Activated naive CD4-positive, alpha-beta T cell treated with anti-CD3 and anti-CD28 coated beads for 36 hours (primary cell): ENCODE measurements at places on chromosomes 2 and 18.

DNA sequence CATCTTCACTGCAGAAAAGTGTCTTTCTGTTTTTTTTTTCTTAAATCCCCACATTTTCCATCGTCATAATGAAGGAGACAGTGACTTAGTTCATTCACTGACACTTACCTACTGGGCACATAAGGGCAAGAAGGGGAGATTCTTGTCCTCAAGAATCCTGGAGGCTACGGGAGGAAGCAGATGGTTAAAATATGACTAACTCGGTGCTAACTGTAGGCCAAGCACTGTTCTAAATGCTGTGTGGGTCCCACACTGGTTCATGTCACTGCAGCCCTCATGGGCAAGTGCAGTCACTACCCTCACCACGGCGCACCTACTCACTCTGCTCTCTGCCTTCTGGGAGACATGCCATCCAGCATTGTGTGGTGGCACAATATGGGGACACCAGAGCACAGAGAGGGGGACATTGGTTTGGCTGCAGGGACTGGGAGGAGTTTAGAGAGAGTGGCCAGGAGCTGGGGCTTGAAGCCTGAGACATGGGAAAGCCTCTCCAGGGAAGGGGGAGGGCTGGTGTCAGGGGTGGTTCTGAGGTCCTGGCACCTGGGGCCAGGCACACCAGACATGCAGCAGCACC, 305.2 kb downstream of the MYCN start:
- no peak for DNase-seq

- DNase-seq: no peak
Measured at GRCh38 chr2:231672617-231673347, 35.5 kb upstream of the PTMA start.

- DNase-seq: no peak
Measured at GRCh38 chr18:39205565-39206195, 1640.1 kb upstream of the CELF4 start.

DNA sequence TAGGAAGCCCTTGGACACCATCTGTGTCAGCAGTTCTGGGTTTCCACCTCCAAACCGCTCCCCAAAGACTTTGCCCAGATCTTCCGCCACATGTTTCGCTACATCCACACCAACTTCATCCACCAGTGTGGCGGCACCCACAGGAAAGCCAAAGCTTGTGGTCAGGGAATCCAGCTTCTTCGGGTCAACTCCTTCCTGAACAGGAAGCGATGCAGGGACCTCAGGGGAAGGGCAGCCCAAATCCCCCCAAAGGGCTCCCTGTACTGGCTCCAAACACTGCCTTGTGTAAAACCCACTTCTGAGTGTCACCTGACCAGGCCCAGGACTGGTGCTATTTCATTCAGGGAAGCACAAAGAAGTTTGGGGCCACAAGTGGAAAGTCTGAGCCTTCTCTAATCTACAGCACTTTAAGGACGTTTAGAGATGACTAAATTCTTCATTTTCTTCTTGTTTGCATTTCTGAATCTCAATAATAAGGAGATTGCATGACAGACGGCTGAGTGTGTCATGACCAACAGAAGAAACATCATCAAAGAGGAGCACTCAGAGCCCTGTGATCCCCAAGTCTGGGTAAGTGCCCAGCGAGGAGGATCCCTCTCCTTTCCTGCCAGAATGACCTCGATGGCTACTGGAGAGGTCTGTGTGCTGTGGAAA, 20.8 kb downstream of the GAREM2 start:
- no peak for DNase-seq

DNA sequence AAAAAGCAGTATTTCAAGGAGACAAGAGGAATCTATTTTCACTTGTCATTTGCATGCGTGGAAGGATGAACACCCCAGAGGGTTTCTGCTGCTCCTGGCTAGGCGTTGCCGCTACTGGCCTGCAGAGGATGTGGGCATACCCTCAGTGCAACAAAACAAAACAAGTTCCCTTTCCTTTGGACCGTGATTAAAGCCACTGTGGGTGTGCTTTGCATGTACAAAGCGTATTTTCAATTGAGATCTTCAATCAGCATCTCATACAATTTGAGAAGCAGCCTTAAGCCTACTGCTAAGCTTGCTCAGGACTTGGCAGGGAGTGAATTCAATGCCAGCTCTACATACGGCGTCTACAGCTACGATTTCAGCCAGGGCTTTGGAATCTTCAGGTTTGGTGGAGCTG, 298.4 kb downstream of the LPIN1 start:
- DNase-seq: peak; percentile 17

DNA sequence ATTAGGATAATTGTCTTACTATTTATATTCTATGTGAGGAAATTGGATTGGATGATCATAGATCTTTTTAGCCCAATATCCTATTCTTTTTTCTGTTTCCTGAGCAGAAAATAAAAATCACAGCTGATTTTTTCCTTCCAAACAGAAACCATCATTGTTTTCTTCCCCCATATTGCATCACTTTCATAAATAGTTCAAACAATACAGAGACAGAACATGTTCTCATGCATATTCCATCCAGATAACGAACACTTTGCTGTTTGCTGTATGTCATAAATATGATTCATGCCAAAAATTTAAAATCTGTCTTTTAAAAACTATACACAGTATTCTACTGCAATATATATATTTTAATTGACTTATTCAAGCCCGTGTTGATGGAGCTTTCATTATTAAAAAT, 22.0 kb upstream of the RALBP1 start:
- DNase-seq: no peak

GRCh38 chr2:145752091-145752806, 1232.3 kb upstream of the ZEB2 start:
- DNase-seq: no peak

DNA sequence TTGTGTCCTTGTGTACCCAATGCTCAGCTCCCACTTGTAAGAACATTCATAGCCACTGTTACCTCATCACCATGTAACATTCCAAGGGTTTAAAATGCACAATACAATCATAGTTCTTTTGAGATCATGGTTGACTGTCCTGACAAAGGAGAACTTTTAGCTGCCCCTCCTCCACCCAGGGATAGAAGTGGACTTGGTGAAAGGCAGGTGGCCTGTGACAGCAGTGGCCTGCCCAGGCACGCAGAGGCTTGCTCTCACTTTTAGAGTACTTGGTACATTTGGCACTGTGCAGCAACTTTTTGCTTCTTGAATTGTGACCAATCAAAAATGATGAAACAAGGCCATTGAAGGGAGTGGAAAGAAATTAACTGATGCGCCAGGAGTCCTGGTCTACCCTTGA, 108.7 kb downstream of the ANKRD44 start:
- no peak for DNase-seq

- DNase-seq: no peak
Measured at GRCh38 chr2:238128534-238129001, 9.9 kb upstream of the KLHL30 start.

- DNase-seq: no peak
Measured at GRCh38 chr2:171149986-171150693, 10.6 kb downstream of the TLK1 start.

- DNase-seq: no peak
Measured at GRCh38 chr2:143398781-143399180, 269.6 kb downstream of the ARHGAP15 start.

DNA sequence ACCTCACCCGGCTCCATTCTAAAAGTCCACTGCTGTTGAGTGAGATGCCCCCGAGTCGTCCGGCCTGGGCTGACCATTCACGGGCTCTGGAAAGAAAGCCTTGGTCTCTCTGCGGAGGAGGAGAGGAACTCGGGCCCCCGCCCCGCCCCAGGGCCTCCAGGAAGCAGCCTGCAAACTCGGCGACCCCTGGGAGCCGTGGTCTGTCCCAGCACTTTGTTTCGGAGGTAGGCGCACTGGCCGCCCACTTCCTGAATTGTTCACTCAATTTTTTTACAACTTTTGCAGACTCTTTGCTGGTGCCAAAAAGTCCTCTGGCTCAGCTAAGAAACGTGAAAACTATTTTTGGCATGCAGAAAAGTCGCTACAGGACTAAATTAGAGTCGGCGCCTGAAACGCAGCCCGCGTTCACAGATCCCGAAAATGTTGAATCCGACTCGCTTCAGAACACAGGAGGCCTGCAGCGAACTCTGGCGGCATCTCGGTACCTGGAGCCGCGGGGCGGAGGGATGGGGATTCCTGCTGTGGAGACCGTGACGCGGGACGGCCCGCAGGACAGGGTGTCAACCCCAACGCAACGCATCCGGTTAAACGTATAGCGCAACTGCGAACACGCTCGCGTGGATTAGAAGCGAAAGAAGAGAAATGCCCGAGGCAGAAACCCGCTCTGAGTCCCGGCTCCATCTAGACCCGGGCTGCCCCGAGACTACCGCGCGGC, 1.5 kb downstream of the PXDN start:
- peak; percentile 51 for DNase-seq

GRCh38 chr2:8268172-8268783, 413.6 kb upstream of the ID2 start:
- DNase-seq: no peak

DNA sequence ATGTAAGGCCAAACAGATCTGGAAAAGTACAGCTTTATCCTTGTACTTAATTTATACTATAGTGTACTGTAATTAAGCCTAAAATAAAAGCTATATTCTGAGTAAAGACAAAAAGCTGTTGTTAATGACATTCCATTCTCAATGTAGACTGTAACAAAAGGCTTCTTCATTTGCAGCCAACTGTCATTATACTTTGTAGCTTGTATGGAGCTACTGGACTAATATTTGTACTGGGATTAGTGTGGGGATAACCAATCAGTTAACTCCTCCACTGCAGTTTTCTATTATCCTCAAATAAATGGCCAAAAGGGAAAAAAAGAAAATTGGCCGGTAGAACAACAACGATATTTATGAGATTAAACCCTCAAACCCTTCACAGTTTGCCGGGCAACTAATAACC, 66.5 kb downstream of the STK39 start:
- no peak for DNase-seq

- no peak for DNase-seq
Measured at GRCh38 chr2:110840508-110840907, 108.1 kb downstream of the ACOXL start.

DNA sequence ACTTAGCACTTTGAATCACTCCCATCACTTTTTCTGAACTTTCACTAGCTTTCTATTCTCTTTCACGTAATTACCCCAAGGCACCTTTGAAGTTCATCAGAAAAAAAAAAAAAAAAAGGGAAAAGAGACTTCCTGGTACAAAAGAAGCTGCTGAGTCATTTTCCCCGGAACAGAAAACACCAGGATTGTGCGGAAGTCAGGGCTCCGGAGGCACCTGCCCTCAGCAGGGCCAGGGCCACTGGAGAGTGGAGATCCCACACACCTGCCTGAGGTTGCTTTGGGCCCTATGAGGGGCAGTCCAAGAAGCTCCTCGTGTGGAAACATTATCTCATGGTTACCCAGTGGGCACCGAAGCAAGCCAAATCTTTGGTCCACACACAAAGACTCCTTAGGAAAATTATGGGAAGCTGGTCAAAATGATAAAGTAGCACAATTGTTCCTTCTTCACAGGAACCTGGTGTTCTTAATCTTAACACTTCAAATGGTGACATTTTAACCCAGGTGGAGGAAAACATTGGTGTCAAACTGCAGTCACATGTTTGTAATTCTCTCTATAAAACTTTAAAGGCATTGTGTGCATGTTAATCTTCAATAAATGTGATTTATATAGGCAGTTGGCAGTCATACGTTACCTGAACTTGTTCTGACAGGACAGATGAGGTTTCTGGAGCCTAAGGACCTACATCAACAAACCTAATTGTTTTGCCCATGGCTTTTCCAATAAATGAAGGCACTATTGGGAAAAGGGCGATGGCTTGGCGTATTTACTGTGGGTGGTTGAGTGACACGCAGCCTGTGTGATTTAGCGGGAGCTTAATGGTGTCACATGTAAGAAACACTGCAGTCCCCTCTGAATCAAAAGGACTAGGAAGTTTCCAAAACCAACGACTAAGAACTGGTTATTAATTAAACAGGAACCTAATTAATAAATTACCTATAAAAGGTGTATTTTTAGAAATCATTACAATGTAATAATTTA, 23.4 kb upstream of the FAM110C start:
- no peak for DNase-seq

- DNase-seq: no peak
Measured at GRCh38 chr18:25435149-25435782, 83.3 kb upstream of the ZNF521 start.

GRCh38 chr18:42192251-42193248, 237.5 kb downstream of the PIK3C3 start:
- DNase-seq: no peak

- DNase-seq: no peak
Measured at GRCh38 chr2:146661473-146662096, 1183.2 kb upstream of the ACVR2A start.

- DNase-seq: no peak
Measured at GRCh38 chr2:236703373-236703709, 133.7 kb downstream of the ACKR3 start.

GRCh38 chr2:60533101-60534051, 20.1 kb downstream of the BCL11A start:
- no peak for DNase-seq

- no peak for DNase-seq
Measured at GRCh38 chr2:50167271-50167670, 864.7 kb downstream of the NRXN1 start.

- DNase-seq: no peak
Measured at GRCh38 chr2:55144922-55145820, 86.9 kb downstream of the CLHC1 start.
